Left renal cortex interstitium (tissue), 4 donors: ENCODE measurements at places on chromosomes 11 and 22.

- no peak for DNase-seq
Measured at GRCh38 chr11:36361472-36361871, 65.4 kb downstream of the PRR5L start.

DNA sequence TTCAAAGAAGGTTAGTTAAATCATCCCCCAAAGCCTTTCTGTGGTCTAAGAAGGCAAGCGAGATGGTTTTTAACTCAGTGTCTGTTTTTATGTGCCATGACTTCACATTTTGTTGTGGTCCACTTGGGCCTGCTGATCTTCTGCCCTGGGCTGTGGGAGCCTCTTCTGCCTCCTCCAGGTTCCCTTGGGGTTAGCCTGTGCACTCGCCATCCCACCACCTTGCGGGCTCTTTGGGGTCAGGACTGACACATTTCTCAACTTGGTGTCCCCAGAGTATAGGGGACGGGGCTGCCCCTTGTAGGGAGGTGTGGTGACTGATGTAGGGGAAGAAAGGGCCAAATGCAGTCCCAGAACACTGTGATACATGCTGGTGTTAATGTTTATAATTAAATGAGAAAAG, 207.0 kb downstream of the TBC1D22A start:
- DNase-seq, result no peak

GRCh38 chr11:35089666-35090065, 49.3 kb upstream of the CD44 start:
- DNase-seq, result no peak

DNA sequence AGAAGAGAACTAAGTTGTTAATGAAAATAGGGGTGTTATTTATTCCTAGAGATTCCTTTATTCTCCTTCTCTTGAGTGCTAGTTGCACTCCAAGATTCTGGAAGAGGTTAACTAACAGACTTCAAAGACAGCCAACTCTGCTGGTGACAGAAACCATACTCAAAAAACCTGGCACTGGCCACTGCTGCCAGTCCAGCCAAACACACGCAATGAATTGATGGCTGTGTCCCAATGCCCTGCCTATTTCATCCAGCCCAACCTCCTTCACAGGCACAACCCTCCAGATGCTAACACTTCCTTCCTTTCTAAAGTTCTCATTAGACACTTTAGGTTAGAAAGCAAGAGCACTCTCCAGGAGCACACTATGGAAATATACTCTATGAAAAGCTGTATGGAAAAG, 150.8 kb upstream of the C11orf58 start:
- DNase-seq, result no peak

DNA sequence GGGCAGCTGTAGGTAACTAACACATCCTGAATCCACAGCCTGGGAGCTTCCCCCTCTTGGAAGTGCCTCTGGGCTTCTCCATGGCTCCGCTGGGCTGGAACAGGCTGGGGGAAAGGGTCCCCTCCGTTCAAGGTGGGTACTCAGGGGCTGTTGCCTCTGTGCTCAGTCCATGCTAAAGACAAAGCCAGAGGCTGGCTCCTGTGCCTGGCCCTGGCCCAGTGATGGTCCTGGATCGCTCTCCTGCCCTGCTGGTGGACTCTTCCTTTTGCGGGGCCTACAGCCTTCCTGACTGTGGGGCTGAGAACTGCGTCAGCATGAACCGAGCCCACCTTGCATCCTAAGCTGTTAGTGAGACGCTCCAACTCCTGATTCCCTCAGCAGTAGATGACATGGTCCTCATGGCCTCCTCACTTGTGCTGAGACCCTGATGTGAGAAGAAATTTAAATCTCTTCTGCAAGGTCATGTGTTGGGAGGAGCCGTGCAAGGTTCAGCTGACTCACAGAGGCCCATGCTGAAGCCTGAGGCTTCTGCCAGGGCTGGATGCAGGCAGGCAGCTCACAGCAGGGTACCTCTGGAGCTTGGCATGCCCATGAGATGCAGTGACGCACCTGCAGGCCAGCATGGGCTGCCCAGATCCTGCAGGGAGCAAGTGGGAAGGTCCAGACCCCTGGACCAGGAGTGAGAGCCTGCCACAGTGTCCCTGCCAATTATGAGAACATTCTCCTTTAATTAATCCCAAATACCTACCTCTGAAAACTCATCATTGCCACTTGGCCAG, 1285.5 kb downstream of the TBC1D22A start:
- no peak for DNase-seq

DNA sequence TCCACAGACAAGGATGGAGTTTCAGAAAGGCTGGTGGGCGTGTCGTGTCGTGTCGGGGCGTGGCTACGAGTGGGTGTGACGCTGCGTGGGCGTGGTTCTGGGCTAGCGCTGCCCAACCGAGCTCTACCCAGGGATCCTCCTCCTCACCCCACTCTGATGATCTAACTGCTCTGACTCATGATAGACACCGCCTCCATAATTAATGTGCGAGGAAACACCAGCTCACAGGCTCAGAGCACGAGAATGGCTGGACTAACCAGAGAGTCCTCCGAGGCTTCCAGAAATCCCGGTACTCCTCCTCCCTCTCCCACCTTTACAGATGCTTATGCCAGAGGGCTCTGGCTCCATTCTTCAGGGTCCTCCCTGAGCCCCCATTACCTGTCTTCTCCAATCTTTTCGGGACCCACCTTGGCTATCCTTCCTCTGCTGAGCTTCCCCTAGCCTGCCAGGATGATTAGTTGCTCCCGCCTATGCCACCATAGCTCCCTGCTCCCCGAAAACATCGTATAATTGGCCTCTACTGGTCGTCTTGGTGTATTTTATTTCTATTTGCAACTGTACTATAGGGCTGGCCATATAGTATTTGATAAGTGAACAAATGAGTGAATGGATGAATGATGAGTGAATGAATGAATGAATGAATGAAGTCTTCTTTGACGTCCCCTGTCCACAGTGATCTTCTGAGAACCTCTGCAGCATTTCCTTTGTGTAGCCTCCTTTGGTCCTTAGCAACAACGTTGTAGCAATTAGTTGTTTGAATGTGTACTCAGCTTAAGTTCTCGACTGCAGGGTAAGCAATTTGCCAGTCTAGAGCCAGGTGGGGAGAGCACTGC, 21.7 kb downstream of the TMPRSS13 start:
- peak; percentile 53 for DNase-seq
